Glutamatergic neuron (in vitro differentiated cells): ENCODE measurements at places on chromosomes 4 and X. TPM values are rescaled to one million over a fixed set of nuclear protein-coding genes. Genes with fewer than 3 reads are reported as not detected.

The BEX4 gene
- total RNA-seq, result 82.5 TPM

DNA sequence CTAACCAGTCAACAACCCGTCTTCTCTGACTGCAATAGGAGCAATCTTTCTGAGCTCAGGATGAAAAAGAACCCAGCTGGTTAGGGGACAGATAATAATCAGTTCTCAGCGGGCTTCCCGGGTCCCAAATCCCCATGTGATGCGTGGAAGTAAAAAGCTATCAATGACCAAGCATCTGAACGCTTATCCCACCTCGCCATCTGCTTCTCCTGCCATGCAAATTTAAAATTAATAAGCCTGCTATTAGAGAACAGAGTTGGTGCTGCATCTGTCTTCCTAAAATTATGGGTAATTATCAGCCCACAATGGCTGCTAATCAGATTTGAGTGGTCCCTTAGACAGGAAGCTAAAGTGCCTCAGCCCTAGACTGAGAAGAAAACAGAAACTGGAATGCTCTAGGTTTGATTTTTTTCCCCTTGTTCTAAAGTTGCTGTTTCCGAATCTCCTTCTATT lies 37.5 kb downstream of the AFAP1 start:
- peak; percentile 57 for DNase-seq

GRCh38 chr4:47278631-47279030 lies 184.9 kb downstream of the COMMD8 start:
- no peak for DNase-seq

GRCh38 chrX:123361371-123361770 lies 177.3 kb downstream of the GRIA3 start:
- DNase-seq, result no peak

DNA sequence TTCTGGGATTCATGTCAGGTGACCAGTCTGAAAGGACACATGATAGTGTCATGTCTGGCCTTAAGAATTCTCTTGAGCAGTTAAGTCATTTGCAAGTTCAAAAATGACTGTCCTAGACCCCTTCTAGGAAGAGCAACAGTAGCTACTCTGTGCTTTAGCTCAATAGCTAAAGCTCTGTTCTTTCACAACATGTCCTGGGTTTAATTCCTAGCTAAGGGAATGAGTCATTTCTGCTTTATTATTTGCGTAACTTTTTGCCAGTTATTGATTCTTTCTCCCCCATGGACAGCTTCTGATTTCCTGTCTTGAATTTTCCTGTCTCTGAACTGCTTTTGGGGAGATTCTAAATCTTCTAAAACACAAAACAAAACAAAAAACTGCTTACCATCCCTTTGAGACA lies 1055.8 kb upstream of the DIAPH2 start:
- no peak for DNase-seq

DNA sequence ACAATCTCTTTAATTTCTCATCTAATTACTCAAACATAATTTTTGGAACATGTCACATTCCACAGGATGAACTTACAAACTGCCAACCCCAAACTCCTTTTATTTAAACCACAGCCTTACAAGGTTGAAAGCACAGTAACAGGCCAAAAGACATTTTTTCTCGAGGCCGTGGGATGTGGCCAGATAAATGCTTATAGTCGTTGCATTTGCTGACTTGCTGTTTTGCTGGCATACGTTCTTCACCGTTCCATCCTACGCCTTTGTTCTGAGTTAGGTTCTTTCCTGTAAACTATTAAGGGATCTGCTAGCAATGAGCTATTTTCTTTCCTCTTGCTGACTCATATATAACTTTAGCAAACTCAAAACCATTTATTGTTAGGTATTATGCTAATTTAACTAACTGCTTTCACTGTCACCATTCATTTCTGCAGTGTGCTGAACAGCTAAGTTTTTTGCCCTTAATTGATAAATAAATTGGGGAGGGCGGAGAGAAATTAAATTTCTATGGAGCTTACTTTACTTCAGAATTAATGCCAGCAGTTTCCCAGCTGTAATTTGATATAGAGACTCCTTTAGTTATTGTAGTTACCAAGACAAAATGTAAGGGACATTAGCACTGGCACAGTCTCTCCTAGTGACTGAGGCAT lies 135.1 kb upstream of the PACRGL start:
- no peak for DNase-seq

- DNase-seq, result no peak
These were observed 199.8 kb upstream of the GATB start for GRCh38 chr4:151960449-151961230.

DNA sequence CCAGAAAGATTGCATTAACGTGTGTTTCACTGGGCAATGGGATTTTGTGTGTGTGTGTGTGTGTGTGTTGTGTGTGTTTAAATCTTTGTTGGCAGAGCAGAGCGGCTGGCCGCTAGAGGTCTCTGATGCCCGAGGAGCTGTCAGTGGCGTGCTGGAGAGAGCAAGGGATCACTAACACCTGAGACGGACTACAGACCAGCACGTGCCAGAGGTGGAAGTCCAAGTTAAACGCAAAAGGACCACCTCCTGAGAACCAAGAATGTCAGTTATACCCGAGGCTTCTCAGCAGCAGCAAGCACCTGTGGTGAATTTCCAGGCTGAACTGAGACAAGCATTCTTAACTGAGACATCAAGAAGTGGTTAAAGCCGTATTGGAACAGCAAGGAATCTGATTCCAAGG lies 9.0 kb upstream of the SLC25A14 start:
- DNase-seq, result peak; percentile 52

GRCh38 chr4:17504081-17504480 lies 7.8 kb downstream of the QDPR start:
- DNase-seq, result no peak

DNA sequence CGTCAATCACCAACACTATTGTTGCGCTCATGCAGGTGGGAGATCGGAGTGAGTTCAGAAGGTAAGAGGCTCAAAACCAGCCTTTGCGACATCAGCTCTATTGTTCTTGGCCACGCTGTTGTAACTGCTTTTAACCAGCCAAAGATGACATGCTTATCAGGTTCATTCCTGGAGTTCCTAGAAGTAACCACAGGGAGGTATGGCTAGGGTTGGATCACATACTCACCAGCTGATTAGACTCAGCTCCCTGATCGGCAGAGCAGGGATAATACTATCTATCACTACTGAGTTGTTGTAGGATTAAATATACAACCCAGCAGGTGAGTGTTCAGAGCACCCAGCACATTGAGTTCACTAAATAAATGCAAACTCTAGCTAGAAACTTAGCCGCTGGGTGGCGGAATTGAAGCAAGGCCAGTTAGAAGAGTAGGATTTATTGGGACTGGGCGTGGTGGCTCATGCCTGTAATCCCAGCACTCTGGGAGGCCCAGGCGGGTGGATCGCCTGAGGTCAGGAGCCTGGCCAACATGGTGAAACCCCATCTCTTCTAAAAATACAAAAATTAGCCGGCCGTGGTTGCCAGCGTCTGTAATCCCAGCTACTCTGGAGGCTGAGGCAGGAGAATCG lies 12.4 kb downstream of the SLC34A2 start:
- no peak for DNase-seq
